ENCODE measurements at places on chromosomes 12 and 14.

- DNase-seq, result no peak
Measured at GRCh38 chr14:57610631-57611030, 117.0 kb upstream of the CCDC198 start.

- no peak for DNase-seq
Measured at GRCh38 chr14:72686832-72687231, 207.1 kb downstream of the DPF3 start.

DNA sequence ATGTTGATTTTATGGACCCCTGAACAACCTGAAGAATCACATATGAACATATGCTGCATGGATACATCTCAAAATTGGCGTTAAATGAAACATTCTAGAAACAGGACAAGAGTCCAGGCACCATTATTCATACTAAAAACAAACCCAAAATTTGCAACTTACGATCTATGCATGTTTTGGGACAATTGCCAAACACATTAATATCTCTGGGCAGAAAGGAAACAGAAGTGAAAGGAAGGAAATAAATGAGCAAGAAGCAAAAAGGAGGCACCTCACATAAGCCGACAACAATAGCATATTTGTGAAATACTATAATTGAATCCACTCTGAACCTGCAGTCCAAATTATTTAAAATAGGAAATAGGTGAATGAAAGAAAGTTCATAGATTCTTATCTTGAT, 1505.3 kb downstream of the AACS start:
- DNase-seq, result no peak

DNA sequence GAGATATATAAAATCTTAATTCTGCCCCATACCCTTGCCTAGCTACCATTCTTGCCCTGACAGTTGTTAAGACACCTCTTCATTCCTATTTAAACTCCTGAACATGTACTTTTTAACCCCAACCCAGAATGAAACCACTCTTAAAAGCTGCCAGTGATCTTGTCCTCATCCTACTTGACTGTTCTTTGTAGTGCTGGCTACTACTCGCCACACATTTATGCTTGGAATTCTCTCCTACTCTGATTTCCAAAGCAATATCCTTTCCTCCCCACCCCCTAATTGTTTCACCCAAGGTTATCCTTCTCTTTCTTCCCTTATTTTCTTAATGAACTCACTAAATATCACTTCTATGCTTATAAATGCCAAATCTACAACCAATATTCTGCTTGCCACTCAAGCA, 4.1 kb downstream of the NFYB start:
- peak; percentile 20 for DNase-seq

GRCh38 chr12:46449316-46449715, 76.7 kb upstream of the SLC38A2 start:
- no peak for DNase-seq

All from GM03348 (cell line).